Hematopoietic multipotent progenitor cell treated with erythropoietin and hydrocortisone succinate and interleukin-3 and kit ligand, for 17 days (in vitro differentiated cells): ENCODE measurements at places on chromosomes 6 and 20.

DNA sequence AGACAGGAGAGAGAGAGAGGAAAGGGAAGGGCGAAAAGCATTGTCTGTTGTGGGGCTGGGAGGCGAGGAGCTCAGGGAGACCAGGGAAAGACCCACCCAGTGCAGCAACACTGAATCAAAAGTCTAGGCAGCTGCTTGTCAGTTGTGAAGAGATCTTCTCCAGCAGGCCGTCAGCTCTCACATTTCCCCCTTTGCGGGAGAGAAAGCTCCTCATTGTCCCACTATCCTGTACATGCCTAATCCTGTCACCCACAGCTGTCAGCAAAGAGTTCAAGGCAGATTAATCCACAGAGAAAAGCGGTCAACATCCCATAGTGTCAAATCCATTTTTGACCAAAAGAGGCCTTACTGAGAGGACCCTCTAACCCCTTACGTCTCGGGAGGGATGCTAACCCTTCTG, 27.3 kb downstream of the RNF182 start:
- DNase-seq = no peak

DNA sequence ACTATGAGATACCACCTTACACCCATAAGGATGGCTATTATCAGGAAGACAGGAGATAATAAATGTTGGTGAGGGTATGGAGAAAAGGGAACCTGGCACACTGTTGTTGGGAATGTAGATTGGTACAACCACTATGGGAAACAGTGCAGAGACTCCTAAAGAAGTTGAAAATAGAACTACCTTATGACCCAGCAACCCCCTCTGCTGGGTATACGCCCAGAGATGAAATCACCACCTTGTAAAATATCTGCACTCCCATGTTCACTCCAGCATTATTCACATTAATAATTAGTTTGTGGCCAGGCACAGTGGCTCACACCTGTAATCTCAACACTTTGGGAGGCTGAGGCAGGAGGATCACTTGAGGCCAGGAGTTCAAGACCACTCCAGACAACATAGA, 26.8 kb downstream of the ZBTB9 start:
- no peak for DNase-seq

- no peak for DNase-seq
These were observed 113.2 kb downstream of the MAFB start for GRCh38 chr20:40575851-40576250.

DNA sequence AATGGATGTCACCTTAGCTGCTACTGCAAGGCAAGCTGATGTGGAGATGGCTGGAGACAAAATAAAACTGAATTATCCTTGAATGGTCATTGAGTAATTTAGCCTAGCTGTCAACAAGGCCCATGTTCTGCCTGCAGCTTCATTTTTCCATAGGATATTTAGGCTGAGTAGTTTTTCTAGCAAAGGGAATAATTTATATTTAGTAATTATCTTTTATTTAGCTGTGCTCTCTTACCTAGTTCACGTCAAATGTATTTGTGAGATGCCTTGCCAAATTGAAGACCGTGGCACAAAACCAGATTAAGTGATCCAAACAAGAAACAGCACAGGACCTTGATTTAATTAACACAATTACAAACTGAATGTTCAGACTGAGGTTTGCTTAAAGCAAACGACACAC, 77.4 kb upstream of the CEP162 start:
- DNase-seq = no peak

DNA sequence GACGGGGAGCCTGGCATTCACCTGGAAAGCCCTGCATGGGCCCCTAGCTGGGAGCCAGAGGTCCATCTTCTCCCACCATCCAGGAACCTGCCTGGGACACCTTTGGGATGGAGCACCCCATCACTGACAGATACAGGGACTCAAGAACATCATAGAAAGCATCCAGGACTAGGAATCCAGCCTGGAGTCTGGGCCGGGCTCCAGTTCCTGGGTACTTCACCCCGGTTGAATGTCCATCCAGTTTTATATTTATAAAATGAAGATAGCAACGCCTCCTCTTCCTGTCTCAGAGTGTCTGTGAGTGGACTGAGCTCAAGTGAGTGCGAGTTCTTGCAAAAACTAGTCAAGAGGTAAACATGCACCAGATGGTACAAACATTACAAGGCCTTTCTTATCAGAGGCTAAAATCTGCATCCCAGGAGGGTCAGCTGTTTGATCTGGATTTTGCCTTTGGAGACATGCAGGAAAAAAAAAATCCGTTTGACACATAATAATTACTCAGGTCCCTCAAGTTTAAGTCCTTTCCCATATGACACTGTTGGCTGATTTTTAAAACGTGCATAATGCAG, 27.4 kb downstream of the ZC3H12D start:
- DNase-seq = no peak
